Kidney (tissue), 22 donors: ENCODE measurements at places on chromosomes 7 and 10. TPM values are rescaled to one million over a fixed set of nuclear protein-coding genes. Genes with fewer than 3 reads are reported as not detected.
A peak's percentile ranks its signal among the peaks of the same experiment; 100 is the strongest.

Gene LRIT1
- not detected for polyA plus RNA-seq

Gene MMP21
- not detected for polyA plus RNA-seq

Gene PTF1A
- polyA plus RNA-seq: not detected

Gene TMEM26
- polyA plus RNA-seq: 1.6 TPM

Gene CPA4
- not detected for polyA plus RNA-seq

Gene CHST15
- polyA plus RNA-seq: 2.8 TPM

Gene TDRD1
- polyA plus RNA-seq: not detected

Gene CALML3
- polyA plus RNA-seq: 15.9 TPM

Gene MINDY4
- polyA plus RNA-seq: 5.3 TPM

Gene TSPAN33
- 316 TPM for polyA plus RNA-seq

Gene ARMC3
- 0.60 TPM for polyA plus RNA-seq

Gene LRRTM3
- not detected for polyA plus RNA-seq

Gene SH2D4B
- polyA plus RNA-seq: not detected

DNA sequence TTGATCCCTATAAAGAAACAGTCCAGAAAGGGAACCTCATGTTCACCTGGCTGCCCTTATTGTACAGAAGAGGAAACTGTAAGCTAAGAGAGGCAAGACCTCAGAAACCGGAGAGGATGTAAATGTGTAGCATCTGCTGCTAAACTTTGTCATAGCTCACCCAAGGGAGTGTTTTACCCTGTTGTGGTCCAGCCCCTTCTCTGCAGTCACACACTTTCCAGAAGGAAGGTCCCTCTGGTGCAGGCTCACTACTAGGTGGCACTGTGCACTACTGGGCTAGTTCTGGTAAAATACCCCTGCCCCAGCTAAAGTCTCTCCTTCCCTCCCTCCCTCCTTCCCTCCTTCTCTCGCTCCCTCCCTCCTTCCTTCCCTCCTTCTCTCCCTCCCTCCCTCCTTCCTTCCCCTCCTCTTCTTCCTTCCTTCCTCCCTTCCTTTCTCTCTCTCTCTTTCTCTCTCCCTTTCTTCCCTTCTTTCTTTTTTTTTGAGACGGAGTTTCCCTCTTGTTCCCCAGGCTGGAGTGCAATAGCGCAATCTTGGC, 42.5 kb upstream of the LCOR start:
- DNase-seq: no peak

GRCh38 chr7:73967832-73968290, 60.1 kb upstream of the ELN start:
- DNase-seq: no peak

DNA sequence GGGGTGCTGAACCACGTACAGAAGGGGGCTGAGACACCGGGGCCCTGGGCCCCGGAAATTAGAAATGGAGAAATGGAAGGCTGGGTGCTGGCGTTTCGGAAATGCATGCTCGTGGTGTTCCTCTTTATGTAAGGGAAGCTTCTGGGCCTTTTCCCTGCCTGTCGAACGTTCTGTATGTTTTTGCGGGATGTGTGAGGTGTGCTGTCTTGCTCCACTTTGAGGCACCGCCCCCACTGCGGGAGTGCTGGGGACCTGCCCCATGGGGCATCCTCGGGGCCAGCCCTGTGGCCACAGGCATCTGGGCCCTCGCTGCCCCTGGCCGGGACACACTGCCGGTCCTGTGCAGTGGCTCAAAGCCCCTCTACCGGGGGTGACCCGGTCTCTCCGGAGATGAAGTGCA, 1.7 kb upstream of the VENTX start:
- DNase-seq: peak; percentile 45

DNA sequence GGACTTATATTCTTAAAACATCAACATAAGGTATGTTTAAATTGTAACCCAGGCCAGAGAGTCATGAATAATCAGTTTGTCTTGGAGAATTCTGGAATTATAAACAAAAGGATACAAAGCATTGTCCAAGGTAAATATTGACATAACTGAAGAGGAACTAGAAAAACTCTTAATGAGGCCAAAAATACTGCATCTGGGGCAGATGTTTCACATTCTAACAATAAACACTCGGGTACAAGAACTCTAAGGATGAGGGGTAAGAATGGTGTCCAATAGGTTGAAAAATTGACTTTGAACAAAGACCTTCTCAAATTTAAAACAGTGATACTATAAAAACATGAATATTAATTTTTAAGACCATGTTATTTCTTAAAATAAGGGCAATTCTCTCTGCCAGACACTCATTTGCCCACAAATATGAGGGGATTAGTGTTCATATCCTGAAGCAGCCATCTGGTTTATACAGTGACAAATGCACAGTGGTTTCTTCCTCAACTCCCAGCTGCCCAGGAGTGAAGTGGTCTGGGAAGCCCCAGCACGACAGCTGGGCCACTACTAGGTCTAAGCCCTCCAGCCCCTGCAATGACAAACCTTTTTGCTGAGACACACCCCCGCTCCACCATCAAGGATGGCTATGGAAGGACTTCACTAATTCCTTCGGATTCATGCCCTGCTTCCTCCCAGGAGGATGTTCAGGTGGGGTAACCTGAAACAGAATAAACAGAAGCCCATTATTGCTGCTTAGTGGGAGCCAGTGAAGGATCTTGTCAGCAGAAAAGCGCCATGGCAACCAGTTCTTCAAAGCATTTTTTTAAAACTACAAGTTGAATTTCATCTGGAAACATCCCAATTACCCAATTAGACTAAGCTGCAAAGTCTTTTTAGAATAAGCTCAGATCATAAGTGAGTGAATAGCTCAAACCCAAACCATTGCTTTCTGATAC, 107.5 kb upstream of the ARID5B start:
- DNase-seq: no peak

GRCh38 chr10:78567680-78568455, 500.9 kb upstream of the ZMIZ1 start:
- DNase-seq: peak; percentile 45

GRCh38 chr7:84092207-84092606, 102.4 kb downstream of the SEMA3A start:
- peak; percentile 40 for DNase-seq

DNA sequence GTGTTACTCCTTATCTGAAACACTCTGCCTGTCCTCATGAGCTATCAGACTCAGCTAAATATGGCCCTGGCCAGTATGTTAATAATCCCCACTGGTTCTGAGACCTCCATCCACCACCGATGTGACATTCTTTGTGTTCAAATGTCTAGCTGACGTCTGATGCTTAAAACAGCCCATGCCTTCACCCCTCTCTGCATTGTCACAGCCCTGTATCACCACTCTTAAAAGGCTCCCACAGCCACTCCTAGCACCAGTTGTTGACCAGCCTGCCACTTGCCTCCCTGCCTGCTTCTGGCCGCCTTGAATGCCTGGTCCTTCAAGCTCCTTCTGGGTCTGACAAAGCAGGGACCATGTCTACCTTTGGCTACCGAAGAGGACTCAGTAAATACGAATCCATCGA, at the start of gene LMOD2:
TSS of gene LMOD2 (plus strand) at position 253 of the 400 bp plus-strand sequence. CDS start at position 351, 98 bp downstream.
- DNase-seq: no peak

- DNase-seq: no peak
These were observed 69.1 kb downstream of the SHH start for GRCh38 chr7:155743177-155743576.

GRCh38 chr7:148242294-148242821, 348.2 kb upstream of the C7orf33 start:
- peak; percentile 49 for DNase-seq

GRCh38 chr7:54725255-54725654, 33.8 kb downstream of the SEC61G start:
- no peak for DNase-seq

GRCh38 chr10:31062856-31063255, 31.2 kb upstream of the ZNF438 start:
- DNase-seq: peak; percentile 34

DNA sequence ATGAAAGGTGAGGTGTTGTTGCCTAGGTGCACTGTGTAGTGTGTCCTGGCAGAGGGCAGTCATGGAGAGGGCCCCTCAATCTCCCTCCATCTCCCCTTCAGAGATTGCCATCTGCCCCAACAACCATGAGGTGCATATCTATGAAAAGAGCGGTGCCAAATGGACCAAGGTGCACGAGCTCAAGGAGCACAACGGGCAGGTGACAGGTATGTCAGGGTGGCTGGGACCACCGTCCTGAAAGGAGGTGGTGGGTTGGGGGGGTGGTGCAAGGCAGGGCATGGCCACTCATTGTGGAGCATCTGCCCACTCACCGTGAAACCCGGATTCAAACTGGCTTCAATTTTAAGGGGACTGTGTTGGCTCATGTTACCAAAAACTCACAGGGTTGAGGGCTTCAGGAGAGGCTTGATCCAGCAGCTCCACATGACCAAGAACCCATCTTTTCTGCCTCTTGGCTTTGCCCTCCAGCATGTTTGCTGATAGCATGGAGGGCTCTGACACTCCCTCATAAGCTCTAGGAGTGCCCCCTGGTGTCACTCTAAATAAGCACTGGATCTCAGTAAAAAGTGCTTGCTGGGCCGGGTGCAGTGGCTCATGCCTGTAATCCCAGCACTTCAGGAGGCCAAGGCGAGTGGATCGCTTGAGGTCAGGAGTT, 12.2 kb downstream of the ARPC1B start:
- DNase-seq: no peak

DNA sequence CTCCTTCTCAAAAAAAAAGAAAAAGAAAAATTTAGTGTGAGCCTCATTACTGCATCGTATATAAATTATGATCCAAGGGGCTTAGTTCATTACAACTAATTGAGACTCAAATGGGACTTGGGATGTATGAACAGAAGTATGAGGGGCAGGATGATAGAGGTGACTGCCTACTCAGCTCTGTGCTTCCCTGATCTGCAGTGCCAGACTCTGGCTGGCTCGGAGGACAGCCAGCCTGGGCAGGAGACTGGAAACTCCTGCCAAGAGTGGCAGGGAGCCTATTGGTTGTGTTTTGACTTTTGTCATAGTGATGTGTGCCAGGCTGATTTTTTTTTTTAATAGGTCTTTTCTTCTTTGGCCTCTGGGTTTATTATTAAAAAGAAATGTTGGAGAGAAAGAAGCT, 73.8 kb upstream of the GTF2IRD1 start:
- no peak for DNase-seq

DNA sequence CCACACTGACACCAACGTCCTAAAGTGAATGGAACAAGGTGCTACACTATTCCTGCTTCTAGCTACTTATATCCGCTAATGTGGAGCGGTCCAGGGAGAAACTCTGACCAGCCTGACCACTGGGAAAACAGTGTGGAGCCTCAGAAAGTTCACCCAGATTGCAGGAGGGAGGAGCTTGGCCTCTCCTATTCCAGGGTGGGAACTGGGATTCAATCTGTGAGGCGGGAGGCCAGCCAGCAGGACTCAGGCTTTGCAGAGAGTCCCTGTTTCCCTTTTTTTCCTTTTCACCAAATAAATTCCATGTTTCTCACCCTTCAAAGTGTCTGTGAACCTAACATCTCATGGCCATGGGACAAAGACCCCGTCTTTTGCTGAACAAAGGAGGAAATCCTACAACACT, 86.4 kb upstream of the SEMA3C start:
- DNase-seq: no peak

- no peak for DNase-seq
These were observed 19.5 kb downstream of the HDAC9 start for GRCh38 chr7:18515067-18515466.

DNA sequence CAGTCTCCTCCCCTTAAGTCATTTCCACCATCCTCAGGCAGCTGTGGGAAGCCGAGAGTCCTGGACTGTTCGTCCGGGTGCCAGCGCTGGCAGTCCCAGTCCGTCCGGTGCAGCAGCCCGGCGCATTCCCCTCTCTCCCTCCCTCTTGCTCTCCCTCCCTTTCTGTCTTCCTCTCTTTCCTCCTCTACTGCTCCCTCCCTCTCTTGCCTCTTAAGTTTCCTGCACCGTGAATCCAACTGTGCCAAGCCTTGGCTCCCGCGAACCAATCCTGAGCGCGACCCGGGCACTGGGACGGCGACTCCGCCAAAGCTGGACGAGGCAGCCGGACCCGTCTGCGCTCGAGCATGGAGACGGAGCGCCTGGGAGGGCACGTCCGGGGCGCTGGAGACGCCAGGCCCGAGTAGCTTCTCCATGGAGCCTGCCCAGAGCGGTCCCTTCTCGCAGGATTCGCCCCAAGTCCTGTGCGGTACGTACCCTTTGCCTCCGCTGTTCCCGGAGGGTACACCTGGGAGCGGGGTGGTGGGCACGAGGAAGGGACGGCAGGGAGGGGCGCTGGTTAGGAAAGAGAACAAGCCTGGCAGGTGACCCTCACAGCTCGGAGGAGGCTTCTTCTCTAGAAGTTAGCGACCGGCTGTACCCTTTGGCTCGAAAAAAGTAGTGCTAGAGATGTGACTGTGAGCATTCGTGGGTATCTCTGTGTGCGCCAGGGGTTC, 1.0 kb downstream of the NXPH1 start:
- peak; percentile 43 for DNase-seq
